Adrenal gland (tissue), 19 donors: ENCODE measurements at places on chromosomes 1 and 21.
A peak's percentile ranks its signal among the peaks of the same experiment; 100 is the strongest.

- H3K36me3 ChIP-seq = no peaks in the 10 kb centered on the region
- DNase-seq = no peak
- peaks cover 3% of the 10 kb centered on the region for H3K27me3 ChIP-seq
- H3K4me1 ChIP-seq = no peaks in the 10 kb centered on the region
- no peak overlapping the region for H3K27ac ChIP-seq
Measured at GRCh38 chr1:180917306-180918065, 4.8 kb downstream of the KIAA1614 start.

DNA sequence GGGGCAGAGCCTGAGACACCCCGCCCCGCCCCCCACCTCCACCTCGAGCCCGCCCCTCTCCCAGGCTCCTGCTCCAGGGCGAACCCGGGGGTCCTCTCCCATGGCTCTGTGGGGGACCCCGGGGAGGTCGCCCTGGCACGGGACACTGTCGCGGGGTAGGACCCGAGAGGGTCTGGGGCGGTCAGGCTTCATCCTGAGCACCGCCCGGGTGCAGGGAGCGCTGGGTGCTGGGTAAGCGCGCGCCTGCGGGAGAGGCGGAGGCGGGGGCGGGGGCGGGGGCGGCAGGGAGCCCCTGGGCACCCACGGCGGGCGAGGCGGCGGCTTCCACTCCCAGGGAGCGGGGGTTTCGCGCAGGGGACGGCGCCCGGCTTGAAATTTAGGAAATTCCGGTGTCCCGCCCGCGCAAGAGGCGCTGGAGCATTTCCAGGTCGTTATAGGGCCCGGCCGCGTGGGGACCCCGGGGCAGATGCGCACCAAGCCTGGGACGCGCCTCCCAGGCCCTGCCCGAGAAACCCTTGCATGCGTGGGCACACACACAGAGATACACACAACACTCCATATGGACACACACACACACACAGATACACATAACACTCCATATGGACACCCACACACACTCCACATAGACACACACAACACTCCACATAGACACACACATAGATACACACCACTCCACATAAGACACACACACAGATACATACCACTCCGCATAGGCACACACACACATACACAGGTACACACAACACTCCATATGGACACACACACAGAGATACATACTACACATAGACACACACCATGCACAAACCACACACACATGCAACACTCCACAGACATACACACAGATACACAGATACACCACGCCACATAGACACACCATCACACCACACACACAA, 48.7 kb upstream of the SLC19A1 start:
- H3K27me3 ChIP-seq = no peaks in the 10 kb centered on the region
- peaks cover 10% of the 10 kb centered on the region for H3K4me1 ChIP-seq
- no peaks in the 10 kb centered on the region for H3K36me3 ChIP-seq
- no peak overlapping the region for H3K27ac ChIP-seq
- DNase-seq = peak; percentile 37

DNA sequence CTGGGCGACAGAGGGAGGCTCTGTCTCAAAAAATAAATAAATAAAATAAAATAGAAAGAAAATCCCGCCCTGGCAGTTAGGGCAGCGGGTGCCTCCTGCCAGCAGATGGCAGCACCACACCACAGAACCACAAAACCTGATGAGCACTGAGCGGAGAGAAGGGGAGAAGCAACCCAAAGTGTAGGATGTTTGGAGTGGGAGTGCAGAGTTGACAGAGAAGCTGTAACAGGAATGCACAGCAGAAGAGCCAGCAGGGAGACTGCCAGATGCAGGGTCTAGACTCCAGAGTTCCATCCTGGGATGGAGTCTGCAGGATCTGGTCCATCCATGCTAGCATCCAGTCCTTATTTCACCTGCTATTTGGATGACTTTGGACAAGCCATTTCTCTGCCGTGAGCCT, 29.7 kb upstream of the KIRREL1 start:
- peaks cover 8% of the 10 kb centered on the region for H3K4me1 ChIP-seq
- no peak overlapping the region for H3K27ac ChIP-seq
- H3K36me3 ChIP-seq = no peaks in the 10 kb centered on the region

DNA sequence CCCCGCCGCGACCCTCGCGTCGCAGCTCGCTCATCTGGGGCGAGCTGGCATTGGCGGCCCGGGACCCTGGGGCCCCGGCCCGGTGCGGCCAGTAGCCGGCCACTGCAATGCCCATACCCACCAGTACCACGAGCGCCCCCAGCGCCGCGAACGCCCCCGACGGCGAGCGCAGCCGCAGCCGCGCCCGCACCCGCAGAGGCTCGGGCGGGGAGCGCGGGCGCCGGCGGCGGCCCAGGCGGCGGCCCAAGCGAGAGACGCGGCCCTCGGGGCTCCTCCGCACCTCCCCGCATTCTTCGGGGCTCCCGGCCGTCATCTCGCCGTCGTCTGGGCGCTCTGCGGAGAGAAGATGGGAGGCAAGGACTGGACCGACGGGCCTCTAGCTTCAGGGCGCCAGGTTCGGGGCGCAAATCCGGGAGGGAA, 2.2 kb downstream of the TMEM200B start:
- no peak for DNase-seq
- H3K36me3 ChIP-seq = no peaks in the 10 kb centered on the region
- H3K27ac ChIP-seq = no peak overlapping the region
- H3K27me3 ChIP-seq = peaks cover 12% of the 10 kb centered on the region

DNA sequence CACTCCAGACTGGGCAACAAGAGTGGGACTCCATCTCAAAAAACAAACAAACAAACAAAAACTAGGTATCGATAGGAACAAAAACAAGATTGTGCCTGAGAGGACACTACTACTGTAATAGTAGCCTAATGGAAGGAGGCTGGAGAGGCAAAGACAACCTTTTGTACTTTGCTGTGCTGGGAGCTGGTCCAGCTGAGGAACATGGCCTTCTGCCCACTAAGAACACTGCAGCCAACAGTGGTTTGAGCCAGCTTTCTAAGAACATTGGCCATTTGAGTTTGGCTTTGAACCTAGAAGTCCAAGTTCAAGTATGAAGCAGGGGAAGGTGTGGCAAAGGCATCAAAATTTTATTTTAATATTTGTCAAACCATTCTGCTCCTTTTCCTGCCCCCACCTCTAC, 22.7 kb upstream of the RGS8 start:
- no peaks in the 10 kb centered on the region for H3K36me3 ChIP-seq
- no peaks in the 10 kb centered on the region for H3K4me1 ChIP-seq
- no peak overlapping the region for H3K27ac ChIP-seq
- no peaks in the 10 kb centered on the region for H3K27me3 ChIP-seq
- H3K4me3 ChIP-seq = no peak overlapping the region
- peak; percentile 46 for DNase-seq

DNA sequence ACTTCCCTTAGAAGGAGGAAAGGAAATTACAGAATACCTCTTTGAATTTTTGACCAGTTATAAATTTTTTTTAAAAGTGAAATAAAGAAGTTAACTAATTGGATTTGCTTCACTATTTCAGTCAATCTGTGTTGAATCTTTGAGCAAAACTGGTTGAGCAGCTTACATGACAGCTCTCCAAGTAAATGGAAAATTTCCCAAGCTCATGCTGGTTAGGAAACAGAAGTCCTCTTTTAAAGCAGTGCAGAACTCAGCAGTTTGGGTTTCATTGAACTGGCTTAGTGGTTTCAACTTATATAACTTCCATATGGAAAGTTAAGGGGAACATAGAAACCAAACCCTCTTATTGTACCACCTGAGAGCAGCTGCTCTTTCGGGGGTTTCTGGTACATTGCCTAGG, 250.5 kb downstream of the PDE4B start:
- no peaks in the 10 kb centered on the region for H3K27me3 ChIP-seq
- DNase-seq = no peak
- no peak overlapping the region for H3K27ac ChIP-seq
- H3K36me3 ChIP-seq = no peaks in the 10 kb centered on the region
- no peak overlapping the region for H3K4me3 ChIP-seq

DNA sequence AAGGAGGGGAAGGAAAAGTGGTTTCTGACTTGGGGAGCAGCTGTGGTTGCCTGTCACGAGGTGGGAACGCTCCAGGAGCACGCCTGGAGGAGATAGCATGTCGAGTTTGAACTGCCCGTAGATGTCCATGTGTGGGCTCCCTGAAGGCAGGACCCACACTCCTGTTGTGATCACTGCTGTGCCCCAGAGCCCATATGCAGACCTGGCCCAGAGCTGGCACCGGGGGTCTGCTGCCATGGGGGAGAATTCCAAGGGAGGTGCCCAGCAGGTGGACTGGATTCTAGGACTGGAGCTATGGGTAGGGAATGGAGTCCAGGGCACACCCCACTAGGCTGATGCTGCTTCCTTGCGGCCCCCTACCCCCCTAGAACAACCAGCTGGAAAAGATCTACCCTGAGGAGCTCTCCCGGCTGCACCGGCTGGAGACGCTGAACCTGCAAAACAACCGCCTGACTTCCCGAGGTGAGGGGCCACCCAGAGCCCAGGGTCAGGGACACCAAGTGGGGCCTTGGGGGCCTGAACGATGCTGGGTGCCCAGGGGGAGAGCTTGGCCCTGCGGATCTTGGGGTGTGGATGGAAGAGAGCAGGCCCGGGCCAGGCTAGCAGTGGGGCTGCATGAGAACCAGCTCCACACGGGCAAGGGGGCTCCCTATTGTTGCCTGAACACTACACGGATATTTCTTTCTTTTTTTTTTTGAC, 9.3 kb downstream of the PODN start:
- no peaks in the 10 kb centered on the region for H3K4me1 ChIP-seq
- H3K27ac ChIP-seq = no peak overlapping the region
- H3K27me3 ChIP-seq = no peaks in the 10 kb centered on the region
- H3K36me3 ChIP-seq = no peaks in the 10 kb centered on the region

- no peak for DNase-seq
- H3K4me3 ChIP-seq = no peak overlapping the region
- no peaks in the 10 kb centered on the region for H3K36me3 ChIP-seq
- H3K4me1 ChIP-seq = no peaks in the 10 kb centered on the region
- no peaks in the 10 kb centered on the region for H3K27me3 ChIP-seq
- no peak overlapping the region for H3K27ac ChIP-seq
Measured at GRCh38 chr1:41765152-41765551, 153.6 kb downstream of the HIVEP3 start.

DNA sequence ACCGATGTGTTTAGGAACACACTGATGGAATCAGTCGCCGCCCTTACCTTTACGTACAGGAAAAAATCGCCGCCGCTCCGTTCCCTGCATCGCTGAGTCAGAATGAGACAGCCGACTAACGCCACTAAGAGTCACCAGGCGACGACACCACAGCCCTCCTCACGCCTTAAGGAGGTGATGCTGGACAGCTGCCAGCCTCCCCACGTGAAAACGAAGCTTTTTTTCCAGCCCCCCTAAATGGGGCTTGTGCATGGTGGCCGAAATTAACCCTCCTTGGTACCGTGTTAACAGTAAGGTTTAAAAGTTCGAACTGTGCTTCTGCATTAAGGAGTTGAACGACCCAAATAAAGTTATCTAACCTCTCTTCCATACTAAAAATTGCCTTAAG, 511 bp downstream of the DNTTIP2 start:
- peak; percentile 73 for DNase-seq
- H3K36me3 ChIP-seq = no peaks in the 10 kb centered on the region
- H3K4me3 ChIP-seq = peak overlapping the region; percentile 50
- no peaks in the 10 kb centered on the region for H3K27me3 ChIP-seq
- peaks cover 25% of the 10 kb centered on the region for H3K4me1 ChIP-seq
- peak overlapping the region; percentile 96 for H3K27ac ChIP-seq

GRCh38 chr1:98675282-98675681, 13.8 kb downstream of the SNX7 start:
- no peak for DNase-seq
- H3K4me3 ChIP-seq = no peak overlapping the region
- no peaks in the 10 kb centered on the region for H3K36me3 ChIP-seq
- H3K4me1 ChIP-seq = no peaks in the 10 kb centered on the region
- no peak overlapping the region for H3K27ac ChIP-seq

DNA sequence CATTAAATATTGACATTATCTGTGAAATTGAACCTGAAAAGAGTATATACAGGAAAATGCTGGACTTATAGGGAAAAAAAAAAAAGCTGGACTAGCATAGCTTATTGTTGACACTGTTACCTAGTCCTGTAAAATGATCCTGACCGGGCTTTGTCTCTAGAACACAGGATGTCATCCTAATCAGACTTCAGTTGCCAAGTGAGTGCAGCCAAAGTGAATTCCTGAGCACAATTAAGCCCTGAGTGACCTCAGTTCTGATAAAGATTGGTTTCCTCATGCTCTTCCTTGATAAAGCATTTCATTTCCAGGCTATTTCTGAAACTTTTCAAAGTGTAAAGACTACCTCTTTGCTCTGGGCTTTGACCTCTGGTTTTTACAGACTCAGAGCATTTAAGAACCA, 19.8 kb downstream of the SELP start:
- no peaks in the 10 kb centered on the region for H3K4me1 ChIP-seq
- no peak overlapping the region for H3K27ac ChIP-seq
- H3K27me3 ChIP-seq = peaks cover 6% of the 10 kb centered on the region
- H3K36me3 ChIP-seq = no peaks in the 10 kb centered on the region

DNA sequence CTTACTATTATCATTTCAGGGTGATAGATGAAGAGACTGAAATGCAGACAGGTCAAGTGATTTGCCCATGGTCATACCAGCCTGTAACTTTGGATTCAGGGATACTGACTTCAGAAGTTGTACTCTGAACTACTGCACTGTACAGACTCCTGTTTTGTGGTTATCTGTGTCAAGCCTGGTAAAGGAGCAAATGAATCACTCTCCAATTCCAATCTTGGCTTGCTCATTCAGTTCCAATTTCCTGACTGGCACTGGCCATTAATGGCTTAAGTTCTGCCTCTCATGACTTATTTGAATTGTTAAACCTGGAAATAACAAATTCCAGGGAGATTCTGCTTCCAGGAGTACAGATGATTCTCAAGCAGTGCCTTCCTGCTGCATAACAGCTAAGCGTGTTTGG, 45.4 kb upstream of the PLD5 start:
- H3K27me3 ChIP-seq = no peaks in the 10 kb centered on the region
- H3K4me1 ChIP-seq = no peaks in the 10 kb centered on the region
- no peaks in the 10 kb centered on the region for H3K36me3 ChIP-seq
- DNase-seq = no peak
- no peak overlapping the region for H3K4me3 ChIP-seq

DNA sequence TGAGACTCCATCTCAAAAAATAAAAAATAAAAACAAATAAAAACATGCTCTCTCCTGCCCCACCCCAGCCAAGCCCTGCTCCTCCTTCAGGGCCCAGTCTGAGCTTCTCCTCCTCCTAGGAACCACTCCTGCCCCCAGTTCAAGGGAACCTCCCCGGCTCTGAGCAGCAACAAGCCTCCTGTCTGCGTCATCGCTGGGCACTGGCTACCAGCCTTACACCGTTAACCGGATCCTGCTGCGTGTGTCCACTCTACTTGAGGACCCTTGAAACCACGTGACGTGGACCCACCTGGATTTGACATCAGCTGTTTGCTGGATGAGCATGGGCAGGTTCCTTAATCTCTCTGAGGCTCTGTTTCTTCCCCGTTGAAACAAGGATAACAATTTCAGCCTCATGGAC, 1.6 kb upstream of the TAS1R2 start:
- H3K27ac ChIP-seq = no peak overlapping the region
- H3K27me3 ChIP-seq = no peaks in the 10 kb centered on the region
- no peaks in the 10 kb centered on the region for H3K36me3 ChIP-seq
- no peaks in the 10 kb centered on the region for H3K4me1 ChIP-seq
